ENCODE measurements at places on chromosomes 2 and 18. TPM values are rescaled to one million over a fixed set of nuclear protein-coding genes. Genes with fewer than 3 reads are reported as not detected.

- H3K27me3 ChIP-seq, result no peaks in the 10 kb centered on the region
- H3K36me3 ChIP-seq, result no peaks in the 10 kb centered on the region
- no peak for DNase-seq
Measured at GRCh38 chr2:10008809-10009176, 34.6 kb upstream of the KLF11 start.

- H3K36me3 ChIP-seq, result no peaks in the 10 kb centered on the region
- no peaks in the 10 kb centered on the region for H3K27me3 ChIP-seq
- DNase-seq, result no peak
- no peaks in the 10 kb centered on the region for H3K4me1 ChIP-seq
- no peak overlapping the region for H3K27ac ChIP-seq
Measured at GRCh38 chr2:188878716-188879115, 95.5 kb upstream of the COL3A1 start.

DNA sequence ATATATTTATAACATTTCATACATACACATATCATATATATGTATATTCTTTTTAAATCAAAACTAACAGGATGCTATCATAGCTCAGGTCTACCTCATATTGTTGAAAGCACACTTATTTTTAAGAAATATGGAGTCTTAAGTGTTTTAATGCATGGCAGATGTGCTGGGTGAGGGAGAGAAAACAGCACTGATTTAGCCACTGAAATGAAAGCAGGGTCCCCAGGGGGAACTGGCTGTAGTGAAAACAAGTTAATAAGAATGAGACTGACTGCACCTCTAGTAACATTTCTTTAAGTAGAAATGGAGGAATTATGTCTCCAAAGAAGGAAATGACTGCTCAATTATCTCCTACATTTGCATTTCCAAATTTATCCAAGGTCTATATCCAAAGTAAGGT lies 857.8 kb downstream of the DCDC2C start:
- no peak for DNase-seq
- H3K4me1 ChIP-seq, result no peaks in the 10 kb centered on the region
- H3K36me3 ChIP-seq, result no peaks in the 10 kb centered on the region
- no peaks in the 10 kb centered on the region for H3K27me3 ChIP-seq
- H3K27ac ChIP-seq, result no peak overlapping the region
- no peak overlapping the region for H3K4me3 ChIP-seq

DNA sequence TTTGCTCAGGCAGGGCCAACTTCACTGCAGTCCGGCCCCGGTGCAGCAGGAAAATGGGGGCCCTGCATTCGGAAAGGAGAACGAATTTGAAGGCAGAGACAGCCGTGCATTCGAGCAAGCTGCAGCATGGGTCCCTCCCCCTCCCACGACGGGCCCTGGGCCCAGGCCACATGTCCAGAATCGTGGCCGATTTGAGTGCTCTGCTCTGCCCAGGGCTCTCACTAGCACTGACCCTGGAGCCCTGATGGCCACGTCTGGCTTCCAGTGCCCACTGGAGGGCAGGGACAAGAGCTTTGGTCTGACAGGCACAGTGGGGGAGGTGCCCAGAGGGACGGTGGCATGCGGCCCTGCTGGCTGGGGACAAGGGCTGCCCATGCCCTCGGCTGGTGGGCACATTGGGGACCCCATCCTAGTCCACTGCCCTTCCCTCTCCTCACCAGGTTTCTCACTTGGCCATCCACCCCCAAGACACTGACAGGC lies 14.4 kb upstream of the KLHL30 start:
- H3K27ac ChIP-seq, result no peak overlapping the region
- H3K27me3 ChIP-seq, result no peaks in the 10 kb centered on the region
- no peak for DNase-seq
- no peak overlapping the region for H3K4me3 ChIP-seq
- no peaks in the 10 kb centered on the region for H3K4me1 ChIP-seq

DNA sequence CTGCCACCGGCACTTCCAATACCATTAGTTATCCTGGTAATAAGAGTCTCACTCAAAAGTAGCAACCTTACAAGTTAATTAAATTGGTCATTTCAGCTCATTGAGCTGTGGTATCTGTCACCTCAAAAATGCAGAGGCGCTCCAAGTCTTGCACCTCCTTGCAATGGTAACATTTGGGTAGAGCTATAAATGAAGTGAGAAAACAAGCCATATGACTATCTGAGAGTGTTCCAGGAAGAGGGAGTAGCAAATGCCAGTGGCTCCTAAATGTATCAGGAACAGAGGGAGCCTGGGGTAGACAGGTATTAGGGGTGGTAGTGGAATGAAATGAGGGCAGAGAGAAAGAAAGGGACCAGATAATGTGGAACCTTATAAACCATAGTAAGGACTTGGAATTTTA lies 6.0 kb upstream of the ZSCAN30 start:
- H3K27me3 ChIP-seq, result no peaks in the 10 kb centered on the region
- DNase-seq, result no peak
- H3K36me3 ChIP-seq, result no peaks in the 10 kb centered on the region
- H3K4me1 ChIP-seq, result peaks cover 4% of the 10 kb centered on the region
- H3K27ac ChIP-seq, result no peak overlapping the region
- H3K4me3 ChIP-seq, result no peak overlapping the region

DNA sequence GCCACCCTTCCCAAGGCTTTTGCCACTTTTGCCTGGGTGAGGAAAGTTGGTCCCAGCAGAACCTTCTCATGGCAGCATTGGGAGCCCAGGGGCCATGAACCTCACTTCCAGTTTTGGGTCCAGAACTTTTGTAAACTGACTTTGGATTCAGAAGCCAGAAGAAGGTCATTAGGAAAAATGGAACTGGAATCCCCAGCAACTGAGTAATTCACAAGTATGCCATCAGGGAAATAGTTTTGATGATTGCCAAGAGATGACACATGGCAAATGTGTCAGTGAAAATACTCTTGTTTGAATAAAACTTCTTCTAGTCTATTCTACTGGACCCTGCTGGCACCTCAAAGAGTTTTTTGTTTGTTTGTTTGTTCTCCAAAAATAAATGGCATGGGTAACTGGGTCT lies 203.7 kb downstream of the SETBP1 start:
- H3K4me3 ChIP-seq, result no peak overlapping the region
- H3K36me3 ChIP-seq, result no peaks in the 10 kb centered on the region
- H3K4me1 ChIP-seq, result no peaks in the 10 kb centered on the region
- no peak overlapping the region for H3K27ac ChIP-seq
- H3K27me3 ChIP-seq, result no peaks in the 10 kb centered on the region

GRCh38 chr2:142445551-142446072 lies 314.8 kb upstream of the LRP1B start:
- no peaks in the 10 kb centered on the region for H3K4me1 ChIP-seq
- H3K27me3 ChIP-seq, result no peaks in the 10 kb centered on the region

The GALNT3 gene
- total RNA-seq, result 17.7 TPM

The PARD6G gene
- total RNA-seq, result 15.9 TPM

The CAPN14 gene
- total RNA-seq, result not detected

The IRS1 gene
- total RNA-seq, result 54.2 TPM

The ZBTB7C gene
- total RNA-seq, result 1.0 TPM

The WDR75 gene
- 60.3 TPM for total RNA-seq
